ENCODE measurements at places on chromosomes 6 and 20. TPM values are rescaled to one million over a fixed set of nuclear protein-coding genes. Genes with fewer than 3 reads are reported as not detected.

DNA sequence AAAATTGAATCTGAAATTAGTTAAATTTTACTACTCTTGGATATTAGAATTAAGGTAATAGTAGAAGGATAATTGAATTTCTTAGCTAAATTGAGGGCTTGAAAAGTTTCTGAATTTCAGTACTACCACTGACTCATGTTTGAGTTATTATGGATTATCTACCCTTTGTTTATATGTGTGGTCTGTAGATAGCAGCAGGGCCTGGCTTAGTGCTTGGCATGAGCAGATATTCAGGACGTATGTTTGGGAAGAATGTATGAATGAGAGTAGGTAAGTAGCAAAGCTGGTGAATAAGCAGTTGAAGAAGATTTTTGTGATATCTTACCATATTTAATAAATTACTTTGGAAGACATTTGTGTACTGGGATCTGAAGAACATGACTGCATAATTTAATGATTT is 152.7 kb downstream of the MACROD2 start:
- DNase-seq: no peak

GRCh38 chr6:124795643-124796463 is 166.4 kb upstream of the RNF217 start:
- DNase-seq: no peak

GRCh38 chr6:50935442-50935841 is 116.8 kb downstream of the TFAP2B start:
- DNase-seq: no peak

DNA sequence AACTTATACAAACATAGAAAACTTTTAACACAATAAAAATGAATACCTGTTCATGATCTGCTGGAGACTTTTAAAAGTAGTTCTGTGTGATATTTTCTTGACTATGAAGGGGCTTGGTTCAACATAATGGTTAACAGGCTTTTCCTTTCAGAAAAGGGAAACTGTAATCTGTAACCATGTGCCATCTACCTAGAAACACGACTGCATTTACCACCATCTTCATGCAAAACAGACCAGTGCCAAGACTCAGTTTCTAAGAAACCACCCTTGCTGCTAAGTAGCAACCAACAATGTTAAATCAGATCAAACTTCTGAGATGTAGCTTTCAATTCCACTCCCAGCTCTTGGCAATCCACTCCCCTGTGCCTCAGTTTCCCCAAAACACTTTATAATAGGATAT is 15.7 kb downstream of the STAU1 start:
- DNase-seq: no peak

- DNase-seq: no peak
Observed at GRCh38 chr20:41563087-41563486, 55.1 kb downstream of the CHD6 start.

DNA sequence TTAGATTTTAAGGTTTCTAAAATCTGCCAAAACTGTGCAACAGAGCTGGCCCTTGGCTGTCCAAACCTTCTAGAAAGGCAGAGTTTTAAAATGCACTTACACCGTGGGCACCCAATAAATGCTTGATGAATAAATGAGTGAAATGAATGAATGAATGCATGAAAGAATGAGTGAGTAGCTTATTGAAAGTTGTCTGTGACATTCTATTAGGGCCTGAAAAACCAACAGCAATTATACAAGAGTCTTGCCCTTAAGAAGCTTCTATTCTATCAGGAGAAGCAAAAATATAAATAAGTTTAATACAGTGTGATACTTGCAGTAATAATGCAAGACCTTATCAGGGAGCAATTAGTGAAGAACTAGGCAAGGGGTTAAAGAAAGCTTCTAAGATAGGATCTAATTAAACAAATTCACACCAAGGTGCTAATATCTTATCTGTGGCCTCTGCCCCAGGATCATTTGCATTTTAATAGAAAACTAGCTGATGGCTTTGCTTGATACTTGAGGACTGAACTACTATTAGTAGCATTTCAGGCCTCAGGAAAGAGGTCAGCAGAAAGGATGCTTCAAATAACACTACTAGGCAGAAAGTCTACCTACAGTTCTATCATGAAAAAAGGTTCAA is 230.7 kb downstream of the GMPR start:
- no peak for DNase-seq

GRCh38 chr6:87065117-87065516 is 29.8 kb downstream of the CGA start:
- no peak for DNase-seq

DNA sequence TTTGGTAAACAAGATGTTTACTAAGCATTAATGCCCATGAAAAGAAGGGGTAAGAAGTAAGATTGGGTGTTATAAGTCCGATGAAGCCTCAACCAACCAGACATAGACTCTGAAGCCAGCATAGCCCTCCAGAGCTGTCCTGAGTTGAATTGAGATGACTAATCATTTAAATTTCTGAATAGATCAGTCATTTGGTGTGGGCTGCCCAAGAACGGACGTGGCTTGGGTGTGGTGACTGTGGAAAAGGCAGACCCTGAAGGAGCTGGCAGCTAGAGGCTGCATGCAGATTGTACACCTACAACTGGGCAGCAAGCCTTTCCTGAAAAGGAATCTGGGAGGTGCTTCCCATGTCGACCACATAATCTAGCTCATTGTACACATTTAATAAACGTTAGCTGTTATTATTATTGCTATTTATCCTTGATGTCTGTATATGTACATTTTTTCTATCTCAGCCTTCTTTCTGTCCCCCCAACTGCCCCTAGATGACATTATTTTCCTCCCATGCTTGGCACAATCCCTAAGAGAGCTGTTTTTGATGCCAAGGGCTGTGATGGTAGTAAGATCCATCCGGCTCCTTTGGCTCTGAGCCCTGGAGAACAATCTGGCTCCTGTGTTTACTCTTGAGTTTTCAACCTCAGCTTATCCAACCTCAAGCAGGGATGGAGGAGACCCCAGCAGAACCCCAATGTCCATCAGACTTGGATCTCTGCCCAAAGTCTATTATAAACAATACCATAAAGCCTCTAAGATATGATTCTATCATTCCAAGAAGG is 57.6 kb upstream of the JAG1 start:
- DNase-seq: no peak

DNA sequence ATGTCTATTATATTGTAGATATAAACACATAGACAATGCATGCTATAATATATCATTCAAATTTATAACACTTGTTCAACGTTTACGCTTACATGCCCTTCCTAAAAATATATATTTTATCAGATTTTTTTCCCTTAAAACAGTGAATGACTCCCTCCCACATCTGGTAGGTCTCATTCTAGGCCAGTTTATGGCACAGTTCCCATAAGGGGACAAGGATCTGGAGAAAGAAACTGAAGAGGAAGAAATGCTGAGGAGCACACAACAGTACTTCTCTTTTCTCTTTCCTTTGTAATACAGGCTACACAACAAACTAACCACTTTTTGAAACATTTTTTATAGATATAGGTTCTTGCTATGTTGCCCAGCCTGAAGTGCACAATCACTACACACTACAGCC is 48.6 kb upstream of the RCAN2 start:
- no peak for DNase-seq

DNA sequence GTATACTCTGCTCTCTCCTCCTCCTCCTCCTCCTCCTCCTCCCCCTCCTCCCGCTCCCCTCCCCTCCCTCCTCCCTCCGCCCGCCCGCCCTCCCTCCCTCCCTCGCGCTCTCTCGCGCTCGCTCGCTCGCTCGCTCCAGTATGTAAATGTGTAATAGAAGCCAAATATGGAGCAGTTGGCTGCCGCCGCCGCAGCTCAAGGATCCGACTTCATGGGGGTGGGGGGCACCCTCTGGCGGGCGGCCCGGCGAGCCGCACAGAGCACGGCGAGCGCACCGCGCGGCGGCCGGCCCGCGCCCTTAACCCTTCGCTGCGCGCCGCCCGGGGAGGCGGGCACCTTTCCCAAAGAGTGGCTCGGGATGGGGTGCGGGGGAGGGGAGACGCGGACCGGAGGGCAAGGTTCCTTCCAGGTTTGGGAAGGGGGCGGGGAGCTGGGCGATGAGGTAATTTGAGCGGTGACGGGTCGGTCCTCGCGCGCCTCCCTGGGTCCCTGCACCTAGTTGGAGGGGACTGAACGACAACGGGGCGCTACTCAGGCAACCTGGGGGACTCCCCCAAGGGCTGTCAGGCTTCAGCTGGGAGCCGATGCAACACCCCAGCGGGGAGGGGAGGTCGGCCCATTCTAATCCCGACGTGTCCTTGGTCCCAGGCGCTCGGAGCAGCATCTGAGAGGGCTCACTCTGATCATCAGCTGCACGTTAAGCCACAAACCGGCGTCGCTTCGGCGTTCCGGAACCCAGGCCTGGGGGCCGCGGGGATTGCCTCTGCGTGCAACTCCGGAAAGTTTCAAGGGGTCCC is 409 bp upstream of the ATXN1 start:
- DNase-seq: no peak

- DNase-seq: no peak
Observed at GRCh38 chr6:4624726-4625125, 151.5 kb upstream of the CDYL start.

DNA sequence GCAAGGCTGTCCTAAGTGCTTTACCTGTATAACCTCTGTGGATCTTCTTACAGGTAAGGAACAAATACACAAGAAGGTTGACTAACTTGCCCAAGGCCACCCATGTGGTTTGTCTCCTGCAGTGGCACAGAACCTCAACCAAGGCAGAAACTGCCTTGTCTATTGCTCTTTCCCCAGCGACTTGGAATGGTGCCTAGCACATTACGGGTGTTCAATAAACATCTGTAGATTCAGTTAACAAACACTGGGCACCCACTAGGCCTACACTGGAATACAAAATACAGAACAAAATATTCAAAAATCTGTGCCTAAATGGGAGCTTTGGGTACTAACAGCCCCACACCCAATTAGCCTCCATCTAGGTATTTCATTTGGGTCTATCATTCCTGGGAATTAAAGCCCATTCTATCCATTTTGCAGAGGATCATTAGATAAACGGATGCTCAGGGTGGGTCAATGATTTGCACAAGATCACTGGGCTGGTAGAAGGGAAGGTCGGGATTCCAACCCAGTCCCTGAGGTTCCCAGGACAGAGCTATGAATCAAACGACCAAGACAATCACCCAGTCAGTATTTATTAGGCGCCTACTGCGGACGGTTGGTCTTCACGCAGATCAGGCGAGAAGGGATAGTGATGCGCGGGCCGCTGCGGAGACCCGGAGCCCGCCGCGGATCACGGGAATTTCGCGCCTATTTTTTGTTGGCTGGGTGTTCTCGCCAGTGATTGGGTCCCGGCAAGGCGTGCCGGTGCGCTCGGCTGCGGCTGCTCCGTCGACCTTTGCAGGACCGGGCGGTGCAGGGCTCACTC is at the start of gene STK35:
Gene STK35 (plus strand): TSS at position 771 of the 808 bp plus-strand sequence. CDS start 55 bp downstream, outside the sequence.
- DNase-seq: peak; percentile 7

GRCh38 chr6:82525775-82526495 is 162.3 kb downstream of the TPBG start:
- DNase-seq: no peak

DNA sequence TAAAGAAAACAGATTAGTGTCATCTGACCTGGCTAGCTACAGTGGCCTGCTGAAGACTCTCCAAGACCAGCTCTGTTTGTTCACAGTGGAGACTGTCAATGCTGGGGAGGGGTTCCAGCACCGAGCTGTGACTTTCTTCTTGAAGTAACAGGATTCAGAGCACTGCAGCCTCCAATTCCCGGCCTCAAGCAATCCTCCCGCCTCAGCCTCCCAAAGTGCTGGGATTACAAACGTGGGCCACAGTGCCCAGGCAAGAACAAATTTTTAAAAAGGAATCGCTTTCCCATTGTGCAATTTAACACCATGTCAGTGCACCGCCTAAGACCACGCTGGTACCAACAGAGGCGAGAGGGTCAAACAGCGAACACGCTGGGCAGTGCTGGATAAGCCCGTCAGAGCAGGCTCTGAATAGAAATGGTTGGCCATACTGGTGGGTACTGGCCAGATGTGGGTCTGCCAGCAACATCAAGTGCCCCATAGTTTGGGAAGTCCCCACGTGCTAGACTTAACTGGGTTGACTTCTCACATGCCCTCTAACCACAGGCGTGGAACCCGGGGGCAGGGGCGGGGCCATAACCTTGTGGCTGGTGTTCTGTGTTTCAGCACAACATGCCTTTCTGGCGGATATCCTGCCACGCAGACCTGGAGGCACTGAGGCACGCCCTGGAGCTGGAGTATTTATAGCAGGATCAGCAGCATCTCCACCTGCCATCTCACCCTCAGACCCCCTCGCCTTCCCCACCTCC is 168.9 kb downstream of the ZMYND8 start:
- no peak for DNase-seq

GRCh38 chr6:101259505-101259904 is 134.0 kb upstream of the GRIK2 start:
- DNase-seq: no peak

- DNase-seq: no peak
Observed at GRCh38 chr20:4782378-4782772, 60.7 kb downstream of the PRND start.

GRCh38 chr6:167279766-167280446 is 11.2 kb upstream of the UNC93A start:
- DNase-seq: no peak

DNA sequence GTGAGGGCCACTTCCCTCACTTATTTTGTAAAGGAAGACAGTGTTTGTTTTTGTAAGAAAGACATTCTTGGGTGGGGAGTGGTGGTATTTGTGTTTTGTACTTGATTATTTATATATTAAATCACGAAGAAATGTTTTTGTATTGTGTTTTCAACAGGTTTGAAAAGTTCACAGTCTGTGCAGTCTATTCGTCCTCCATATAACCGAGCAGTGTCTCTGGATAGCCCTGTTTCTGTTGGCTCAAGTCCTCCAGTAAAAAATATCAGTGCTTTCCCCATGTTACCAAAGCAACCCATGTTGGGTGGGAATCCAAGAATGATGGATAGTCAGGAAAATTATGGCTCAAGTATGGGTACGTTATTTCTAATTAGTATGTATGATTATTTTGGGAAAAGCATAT is 137.2 kb downstream of the NCOA3 start:
- no peak for DNase-seq

GRCh38 chr6:15631432-15631831 is 31.4 kb downstream of the DTNBP1 start:
- DNase-seq: no peak

DNA sequence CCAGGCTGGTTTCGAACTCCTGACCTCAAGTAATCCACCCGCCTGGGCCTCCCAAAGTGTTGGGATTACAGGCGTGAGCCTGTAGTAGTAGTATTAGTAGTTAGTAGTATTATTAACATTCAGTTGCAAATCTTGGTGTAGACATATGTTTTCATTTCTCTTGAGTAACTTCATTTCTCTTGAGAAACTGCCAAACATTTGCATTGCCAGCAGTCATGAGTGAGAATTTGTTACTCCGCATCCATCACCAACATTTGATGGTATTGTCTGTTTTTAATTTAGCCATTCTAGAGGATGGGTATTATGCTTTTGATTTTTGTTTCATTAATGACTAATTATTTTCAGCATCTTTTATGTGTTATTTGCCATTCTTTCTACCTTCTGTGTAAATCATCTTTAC is 1.5 kb upstream of the ERVFRD-1 start:
- no peak for DNase-seq

The RIMS1 gene
- 0.14 TPM for total RNA-seq

The LY6G6F gene
- total RNA-seq: 0.05 TPM

The PLCB1 gene
- 4.7 TPM for total RNA-seq

The NRN1 gene
- 4.2 TPM for total RNA-seq

The PPIL6 gene
- 1.3 TPM for total RNA-seq

The CST7 gene
- total RNA-seq: 15.5 TPM

The CLPSL1 gene
- not detected for total RNA-seq

The TTK gene
- total RNA-seq: 57.7 TPM

The BFSP1 gene
- 0.57 TPM for total RNA-seq

The RAB22A gene
- 7.3 TPM for total RNA-seq

The CTAGE9 gene
- not detected for total RNA-seq

The ACOT13 gene
- total RNA-seq: 24.6 TPM

The CNBD2 gene
- 8.3 TPM for total RNA-seq

The GPX5 gene
- not detected for total RNA-seq

The MEI4 gene
- 0.05 TPM for total RNA-seq

The BPIFA3 gene
- not detected for total RNA-seq

The EMILIN3 gene
- total RNA-seq: 1.5 TPM

The ZC3H12D gene
- total RNA-seq: 2.3 TPM
